NCI-H1436 treated with DMSO at 0.1 percent for 48 hours (cell line): ENCODE measurements at places on chromosomes 2 and 18.
A peak's percentile ranks its signal among the peaks of the same experiment; 100 is the strongest.

DNA sequence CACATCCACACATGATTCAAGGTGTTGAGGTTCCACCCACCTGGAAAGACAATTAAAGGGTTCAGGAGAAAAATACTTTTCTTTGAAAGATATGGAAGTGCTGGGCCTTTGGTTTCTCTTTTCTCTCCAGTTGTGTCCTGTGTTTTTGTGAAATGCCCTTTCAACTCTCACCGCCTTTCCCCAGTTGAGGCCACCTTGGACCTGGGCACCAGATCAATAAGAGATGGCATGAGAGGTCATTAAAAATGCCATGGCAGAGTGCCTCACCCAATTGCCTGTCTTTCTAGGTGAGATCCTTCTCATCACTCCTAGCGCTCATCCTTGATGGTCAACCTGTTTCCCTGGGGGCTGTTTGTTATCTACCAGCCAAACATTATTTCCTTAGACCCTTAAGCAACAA is 453.9 kb downstream of the TSN start:
- no peak for DNase-seq

GRCh38 chr2:105744091-105744908 is 412 bp upstream of the NCK2 start:
- no peak for DNase-seq

GRCh38 chr2:9739531-9739964 is 103.7 kb upstream of the TAF1B start:
- no peak for DNase-seq

DNA sequence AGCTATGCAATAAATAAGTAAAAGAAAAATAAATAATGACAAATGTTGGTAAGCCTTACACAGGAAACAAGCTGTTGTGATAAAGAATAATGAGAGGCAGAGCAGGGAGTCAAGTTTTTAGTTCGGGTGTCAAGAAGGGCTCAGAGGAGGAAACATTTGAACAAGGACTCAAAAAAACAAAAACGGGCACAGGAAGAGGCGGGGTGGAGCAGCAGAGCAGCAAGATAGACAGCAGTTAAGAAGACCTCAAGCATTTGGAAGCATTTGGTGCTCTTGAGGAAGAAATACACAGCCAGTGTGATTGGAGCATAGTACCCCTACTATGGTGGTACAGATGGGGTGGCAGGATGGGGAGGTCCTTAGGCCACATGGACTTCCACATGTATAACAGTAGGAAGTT is 2.8 kb downstream of the TMEM169 start:
- DNase-seq, result no peak

- DNase-seq, result no peak
Measured at GRCh38 chr2:60070736-60071489, 482.5 kb downstream of the BCL11A start.

- DNase-seq, result no peak
Measured at GRCh38 chr18:38941711-38942561, 1376.3 kb upstream of the CELF4 start.

DNA sequence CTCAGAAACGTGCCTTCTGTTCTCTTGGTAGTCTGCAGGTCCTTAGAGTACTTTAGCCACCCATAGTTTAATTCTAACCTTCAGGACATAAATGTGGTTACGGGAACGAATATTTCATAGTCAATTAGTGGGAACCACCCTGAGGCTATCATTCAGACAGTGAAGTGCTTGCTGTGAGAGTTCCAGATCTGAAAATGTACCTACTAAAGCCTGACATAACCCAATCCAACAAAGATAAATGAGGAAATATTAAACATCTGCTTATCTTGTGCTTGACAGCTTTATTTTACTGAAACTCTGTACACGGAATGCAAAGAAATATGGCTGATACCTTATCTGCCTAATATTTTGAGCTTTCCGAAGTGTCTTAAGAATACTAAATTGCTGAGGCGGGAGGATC is 43.0 kb downstream of the RAB27B start:
- no peak for DNase-seq

DNA sequence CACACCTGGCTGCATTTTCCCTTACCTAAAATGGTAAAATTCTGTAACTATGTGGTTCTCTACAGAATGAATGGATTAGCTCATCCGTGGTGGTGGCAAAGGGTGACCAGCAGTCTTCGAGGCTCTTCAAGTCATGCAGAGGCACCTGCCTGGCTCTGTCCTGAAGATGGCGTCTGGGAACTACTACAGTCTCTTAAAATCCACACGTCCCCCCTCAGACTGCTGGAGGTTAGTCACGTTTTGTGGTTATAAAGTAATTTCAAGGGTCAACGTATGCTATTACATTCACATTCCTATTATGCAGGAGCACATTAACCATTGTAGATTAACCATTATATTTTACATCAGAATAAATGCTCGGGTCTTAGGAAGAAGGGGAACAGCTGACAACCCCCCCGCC is 616.7 kb downstream of the GALR1 start:
- DNase-seq, result no peak

DNA sequence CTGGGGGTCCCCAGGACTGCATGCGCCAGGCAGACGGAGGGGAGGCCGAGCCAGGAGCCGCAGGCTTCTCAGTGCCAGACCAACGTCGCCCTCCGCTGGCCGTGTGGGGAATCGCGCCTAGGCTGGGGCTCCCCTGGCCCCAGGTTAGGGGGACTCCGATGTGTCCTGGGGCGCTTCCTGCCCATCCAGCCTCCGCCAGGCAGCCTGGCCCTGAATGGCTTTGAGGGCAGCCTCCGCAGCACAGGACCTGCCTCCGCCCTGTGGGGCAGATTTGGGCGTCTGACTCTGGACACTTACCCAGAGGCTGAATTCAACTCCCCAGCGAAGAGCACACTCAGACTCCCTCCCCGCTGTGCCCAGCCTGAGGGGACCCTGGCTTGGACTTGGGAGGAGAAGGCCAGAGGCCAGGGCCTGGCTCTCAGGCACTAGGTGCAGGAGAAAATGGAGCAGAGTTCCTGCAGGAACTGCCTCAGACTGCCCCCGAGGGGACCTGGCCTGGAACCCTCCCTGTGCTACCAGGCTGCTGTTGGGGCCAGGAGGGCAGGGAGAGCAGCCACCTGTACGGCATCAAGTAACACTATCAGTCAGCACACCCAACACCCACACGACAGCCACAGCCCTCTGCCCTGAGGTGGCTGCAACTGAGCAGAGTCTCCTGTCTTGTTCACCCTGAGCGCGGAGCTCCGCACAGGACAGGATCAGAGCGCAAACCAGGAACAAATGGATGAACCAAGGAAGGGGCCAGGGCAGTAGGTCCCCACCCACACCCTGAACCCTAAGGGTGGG is 597 bp upstream of the TEKT4 start:
- no peak for DNase-seq

GRCh38 chr2:10405448-10405847 is 42.7 kb downstream of the ODC1 start:
- DNase-seq, result no peak

GRCh38 chr2:185978634-185979407 is 240.2 kb downstream of the FSIP2 start:
- no peak for DNase-seq

GRCh38 chr2:176830362-176830761 is 382.2 kb upstream of the HNRNPA3 start:
- peak; percentile 12 for DNase-seq

GRCh38 chr2:98508709-98509066 is 64.0 kb downstream of the INPP4A start:
- no peak for DNase-seq

DNA sequence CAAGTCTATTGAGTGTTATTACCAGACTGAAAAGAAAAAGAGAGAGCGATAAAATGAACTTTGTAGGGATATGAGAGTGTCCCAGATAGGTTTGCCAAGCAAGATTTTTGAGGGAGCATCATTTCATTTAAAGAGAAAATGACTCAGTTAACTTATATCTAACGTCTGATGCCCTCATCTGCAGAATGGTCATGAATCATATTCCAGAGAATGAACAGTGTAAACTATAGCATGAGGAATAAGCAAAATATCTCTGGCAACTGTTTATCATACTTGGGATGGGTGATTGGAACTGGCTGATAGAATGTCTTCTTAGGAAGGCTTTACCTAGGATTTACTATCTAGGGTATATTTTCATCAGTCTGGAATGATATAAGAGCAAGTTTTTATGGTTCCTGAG is 289.4 kb downstream of the CMPK2 start:
- DNase-seq, result no peak

DNA sequence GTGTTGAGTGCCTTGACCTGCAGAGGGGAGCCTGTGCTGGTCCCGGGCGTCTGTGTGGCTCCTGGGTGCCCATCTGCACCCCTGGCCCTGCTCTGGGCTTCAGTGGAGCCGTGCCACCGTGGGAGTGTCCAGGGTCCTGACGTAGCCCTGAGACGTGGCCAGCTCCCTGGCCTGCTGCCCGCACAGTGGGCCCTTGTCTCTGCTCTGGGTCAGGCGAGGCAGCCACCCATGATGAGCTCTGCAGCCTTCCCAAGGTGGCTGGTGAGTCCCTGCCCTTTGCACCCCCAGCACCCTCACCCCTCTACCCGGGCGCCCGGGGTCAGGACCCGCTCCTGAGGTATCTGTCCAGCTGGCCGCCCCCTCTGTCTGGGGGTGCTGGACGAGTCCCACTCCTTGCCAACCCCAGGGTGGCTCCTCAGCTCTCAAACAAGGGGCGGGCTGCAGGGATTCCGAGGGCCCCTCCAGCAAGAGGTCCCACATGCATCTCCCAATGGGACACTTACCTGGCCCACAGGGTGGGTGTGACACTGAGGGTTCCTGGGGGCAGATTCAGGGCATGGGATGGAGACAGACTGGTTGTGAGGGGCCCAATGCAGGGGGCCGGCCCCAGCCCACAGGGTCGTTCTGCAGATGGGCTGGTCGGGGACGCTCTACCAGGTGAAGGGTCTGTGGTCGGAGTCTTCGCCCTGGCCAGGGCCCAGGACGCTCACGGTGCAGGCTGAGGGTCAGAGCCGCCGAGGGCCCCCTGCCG is 2.4 kb downstream of the NEU4 start:
- no peak for DNase-seq

- DNase-seq, result no peak
Measured at GRCh38 chr2:230930928-230931555, 6.0 kb upstream of the GPR55 start.

DNA sequence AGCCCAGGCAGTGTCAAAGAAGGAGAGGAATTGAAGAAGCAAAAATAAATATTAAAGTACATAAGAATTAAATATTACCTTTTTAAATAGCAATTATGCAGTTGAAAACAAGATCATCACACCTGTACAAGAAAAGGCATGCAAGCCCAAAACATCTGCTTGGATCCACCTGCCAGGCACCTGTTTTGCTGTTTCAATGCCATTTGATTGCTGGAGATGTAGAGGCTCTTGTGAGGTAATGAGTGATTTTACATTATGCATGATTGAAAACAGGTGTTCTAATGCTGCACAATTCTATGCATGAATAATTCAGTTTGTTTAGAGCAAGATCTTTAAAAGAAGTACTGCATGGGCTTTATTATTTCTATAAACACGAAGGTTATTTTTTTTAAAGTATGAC is 700.6 kb upstream of the ZEB2 start:
- DNase-seq, result peak; percentile 93

DNA sequence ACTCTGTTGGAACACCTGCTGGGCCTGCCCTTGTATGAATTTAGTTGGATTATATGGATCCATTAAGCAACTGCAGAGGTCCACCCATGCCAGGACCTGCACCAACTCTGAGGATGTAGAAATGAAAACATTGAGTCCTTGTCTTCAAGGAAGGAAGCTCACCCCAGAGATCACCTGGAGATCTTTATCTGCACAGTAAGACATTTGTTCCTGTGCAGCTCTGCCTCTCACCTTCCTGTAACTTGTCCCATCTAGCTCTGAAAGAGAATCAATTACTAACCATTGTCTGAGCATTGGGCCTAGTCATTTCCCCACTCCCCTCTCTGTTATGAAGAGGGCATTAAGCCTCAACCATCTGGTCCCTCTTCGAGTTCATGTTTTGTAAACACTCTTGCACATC is 105.2 kb upstream of the YWHAQ start:
- DNase-seq, result no peak

- no peak for DNase-seq
Measured at GRCh38 chr2:10345126-10345525, 42.4 kb downstream of the HPCAL1 start.

DNA sequence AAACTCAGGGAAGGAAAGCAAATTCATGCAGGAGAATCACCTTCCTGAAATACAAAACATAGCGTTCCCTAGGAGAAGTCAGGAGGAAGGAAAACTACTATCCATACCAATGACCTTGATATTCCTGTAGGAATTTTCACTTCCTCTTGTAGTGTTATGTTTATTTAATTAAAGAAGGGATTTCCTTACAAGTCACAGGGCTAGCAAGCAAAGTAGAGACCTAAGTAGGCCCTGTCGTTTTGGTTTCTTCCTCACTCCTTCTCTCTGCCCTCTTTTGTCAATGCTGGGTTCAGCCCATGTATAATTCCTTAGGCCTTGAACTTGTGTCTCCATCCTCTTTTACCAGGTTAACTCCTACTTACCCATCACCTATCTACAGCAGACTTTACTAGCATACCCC is 435.2 kb upstream of the LRATD1 start:
- DNase-seq, result no peak

DNA sequence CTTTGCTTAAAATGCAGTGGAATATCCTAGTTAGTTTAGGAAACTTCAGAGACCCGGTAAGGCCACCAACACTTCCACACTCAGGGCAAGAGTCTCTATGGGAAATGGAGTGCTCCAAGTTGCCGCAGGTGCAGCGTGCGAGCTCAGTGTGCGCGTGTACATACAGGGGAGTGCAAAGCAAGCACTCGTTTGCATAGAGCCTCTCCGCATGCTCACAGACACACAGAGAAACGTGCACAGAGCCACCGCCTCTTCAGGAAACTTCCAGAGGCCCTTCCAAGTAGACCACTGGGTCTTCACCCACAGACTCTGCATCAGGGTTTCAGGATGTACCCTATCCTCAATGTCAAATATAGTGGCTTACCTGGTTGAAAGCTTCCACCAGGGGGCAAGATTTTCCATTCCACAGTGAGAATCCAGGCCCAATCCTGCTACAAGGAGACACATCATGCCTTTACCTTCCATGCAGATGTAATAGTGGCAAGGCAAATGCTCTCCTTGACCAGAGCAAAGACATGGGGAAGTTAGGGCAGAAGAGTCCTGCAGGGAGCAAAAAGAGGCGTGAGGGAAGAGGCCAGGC is 513.0 kb upstream of the MYT1L start:
- no peak for DNase-seq

GRCh38 chr2:108575132-108575966 is 41.1 kb downstream of the LIMS1 start:
- DNase-seq, result no peak

DNA sequence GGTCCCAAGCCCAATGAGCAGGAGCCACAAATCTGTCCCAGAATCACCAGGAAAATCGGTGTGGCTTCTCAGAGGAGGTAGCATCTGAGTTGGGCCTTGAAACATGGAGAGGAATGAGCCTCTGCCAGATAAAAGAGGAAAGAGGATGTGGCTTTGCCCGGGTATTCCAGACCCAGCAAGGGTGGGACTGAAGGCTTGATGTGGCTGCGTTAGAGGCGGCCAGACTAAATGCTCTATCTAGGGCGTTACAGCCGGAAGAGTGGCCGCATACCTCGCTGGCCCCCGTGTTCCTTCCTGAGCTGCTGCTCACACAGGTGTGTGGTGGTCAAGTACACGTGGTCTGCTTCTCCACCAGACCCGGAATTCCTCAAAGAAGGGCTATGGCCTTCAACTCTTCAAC is 33.9 kb upstream of the POMC start:
- DNase-seq, result no peak
